ENCODE measurements at places on chromosomes 3 and 15.

DNA sequence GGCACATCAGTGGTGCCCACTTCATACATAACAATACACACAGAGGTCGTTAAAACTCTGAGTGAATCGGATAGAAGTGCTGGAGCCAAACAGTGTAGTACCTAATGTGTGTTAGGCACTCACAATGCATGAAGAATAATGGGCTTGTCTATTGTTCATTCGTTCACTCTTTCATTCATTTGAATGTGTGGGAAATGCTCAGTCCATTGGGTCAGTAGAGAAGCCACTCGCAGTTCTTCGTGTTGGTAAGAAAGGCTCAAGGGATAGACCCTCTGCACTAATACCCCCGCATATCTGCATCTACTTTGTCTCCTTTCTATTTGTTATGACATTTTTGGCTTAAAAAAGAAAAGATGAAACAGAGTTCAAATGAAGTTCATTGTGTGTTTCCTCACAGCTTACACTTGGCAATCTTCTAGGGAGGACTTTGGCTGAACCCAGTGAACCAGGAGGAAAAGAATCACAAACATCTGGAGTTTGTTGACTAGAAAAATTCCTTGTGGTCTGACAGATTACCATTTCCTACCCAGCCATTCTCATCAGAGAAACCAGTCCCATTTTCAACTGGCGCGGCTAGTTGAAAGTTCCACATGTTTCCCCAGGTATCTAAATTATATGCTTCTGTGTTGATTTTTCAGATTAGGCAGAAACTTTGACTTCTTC is 32.8 kb upstream of the MFSD1 start:
- DNase-seq: no peak

DNA sequence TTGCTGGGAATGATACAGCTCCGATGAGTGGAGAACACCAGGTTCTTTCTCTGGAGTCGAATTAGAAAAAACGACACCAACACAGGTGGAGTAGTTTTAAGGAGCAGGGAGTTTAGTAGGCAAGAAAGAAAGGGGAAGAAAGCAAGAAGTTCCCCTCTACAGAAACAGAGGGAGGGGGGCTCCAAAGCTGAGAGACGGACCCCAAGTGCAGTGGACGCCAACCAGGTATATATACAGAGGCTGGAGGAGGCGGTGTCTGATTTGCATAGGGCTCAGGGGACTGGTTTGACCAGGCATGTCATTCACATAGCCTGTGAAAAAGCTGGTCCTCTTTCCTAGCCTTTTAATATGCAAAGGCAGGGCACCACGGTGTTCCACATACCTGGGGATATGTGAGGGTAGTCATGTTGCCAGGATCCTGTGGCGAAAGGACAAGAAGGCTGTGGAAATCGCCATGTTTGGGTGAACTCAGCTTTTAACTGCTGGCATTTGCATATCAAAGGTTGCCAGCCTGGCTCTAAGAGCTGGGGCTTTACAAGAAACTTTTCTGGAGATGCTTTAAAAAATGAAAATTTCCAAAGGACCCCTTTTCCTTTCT is 887.4 kb upstream of the EPHA6 start:
- DNase-seq: no peak

DNA sequence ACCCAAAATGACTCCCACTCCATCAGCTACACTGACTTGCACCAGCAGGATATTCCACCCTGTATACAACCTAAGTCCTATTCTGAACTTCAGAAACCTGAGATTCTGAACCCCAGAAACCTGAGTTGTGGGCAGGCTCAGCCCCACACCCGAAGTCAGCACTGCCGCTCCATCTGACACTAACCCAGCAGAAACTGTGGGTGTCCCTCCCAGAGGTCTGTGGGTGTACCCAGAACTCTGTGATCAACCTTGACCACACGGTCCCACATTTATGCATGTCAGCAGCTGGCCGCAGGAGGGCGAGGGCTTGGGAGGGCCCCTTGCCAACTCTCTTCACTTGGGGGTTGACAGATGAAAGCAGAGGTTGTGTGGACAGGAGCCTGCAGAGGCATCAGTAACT is 9.3 kb downstream of the OXTR start:
- no peak for DNase-seq

GRCh38 chr15:80825361-80826030 is 46.3 kb downstream of the CEMIP start:
- no peak for DNase-seq

Data from stimulated activated naive CD8-positive, alpha-beta T cell treated with anti-CD3 and anti-CD28 coated beads, Interleukin-15, amount 100 ng/mL, for 72 hours (primary cell).